ENCODE measurements at places on chromosomes 5 and 9.

GRCh38 chr5:488744-489688 is 35.2 kb downstream of the SLC9A3 start:
- DNase-seq, result no peak

DNA sequence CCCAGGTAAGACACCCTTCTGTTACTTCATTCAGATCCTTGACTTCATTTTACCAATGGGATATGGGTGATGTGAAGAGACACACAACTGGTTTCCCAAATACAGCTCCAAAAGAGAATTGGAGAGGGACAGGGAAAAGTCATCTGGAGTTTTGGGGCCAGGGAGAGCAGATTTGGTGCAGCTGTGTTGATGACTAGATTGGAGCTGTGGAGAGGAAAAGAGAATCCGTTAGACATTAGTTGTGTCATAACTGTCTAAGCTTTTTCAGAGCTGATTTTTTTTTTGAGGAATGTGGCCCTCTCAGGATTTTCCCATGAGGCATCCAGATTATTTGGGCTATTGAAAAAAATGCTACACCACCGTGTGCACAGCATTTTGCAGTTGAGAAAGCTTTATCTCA is 423.4 kb downstream of the DMAC1 start:
- no peak for DNase-seq

DNA sequence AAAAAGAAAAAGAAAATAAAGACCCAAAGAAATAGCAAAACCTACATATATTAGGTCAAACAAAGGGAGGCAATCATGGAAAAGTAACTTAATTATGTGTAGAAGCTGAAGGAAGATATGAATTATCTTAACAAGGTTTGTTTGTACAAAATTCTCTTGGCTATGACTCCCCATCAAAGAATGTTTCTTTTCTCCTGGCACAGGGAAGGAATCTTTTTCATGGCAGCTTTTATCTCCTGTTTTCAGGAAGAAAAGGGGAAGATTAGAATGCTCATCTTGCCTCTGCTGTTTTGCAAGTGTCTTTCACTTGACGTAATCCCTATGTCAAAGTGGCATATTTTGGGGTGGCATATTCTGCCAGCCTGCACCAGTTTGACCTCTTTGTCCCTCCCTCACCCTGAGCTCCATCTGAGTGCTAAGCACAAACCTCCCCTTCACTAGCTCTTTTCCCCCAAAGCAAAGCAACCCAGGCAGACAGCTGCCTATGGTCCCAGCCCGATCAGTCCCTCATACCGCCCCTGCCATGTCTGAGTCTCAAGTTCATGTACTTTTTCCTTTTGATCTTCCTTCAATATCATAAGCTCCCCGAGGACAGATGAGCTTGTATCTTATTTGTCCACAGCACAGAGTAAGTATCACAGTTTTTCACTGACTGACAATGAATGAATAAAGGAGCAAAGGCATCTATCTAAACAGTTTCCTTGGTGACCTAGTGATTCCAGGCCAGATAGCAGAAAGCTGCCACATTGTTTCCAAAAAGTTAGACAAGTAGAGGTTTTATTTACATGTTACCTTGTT is 242.8 kb upstream of the ANKRD55 start:
- no peak for DNase-seq

GRCh38 chr5:59178482-59178881 is 595.6 kb downstream of the RAB3C start:
- no peak for DNase-seq

- DNase-seq, result no peak
Observed at GRCh38 chr9:89448821-89449220, 49.1 kb downstream of the SEMA4D start.

GRCh38 chr5:113218906-113219517 is 215.8 kb downstream of the TSSK1B start:
- no peak for DNase-seq

- DNase-seq, result peak; percentile 11
Observed at GRCh38 chr9:31542384-31543055, 841.9 kb upstream of the ACO1 start.
